ENCODE measurements at places on chromosomes 7 and 10.

- DNase-seq = peak; percentile 52
Measured at GRCh38 chr10:77836299-77836820, 90.2 kb downstream of the DLG5 start.

- no peak for DNase-seq
Measured at GRCh38 chr10:28326516-28327490, 23.9 kb upstream of the MPP7 start.

DNA sequence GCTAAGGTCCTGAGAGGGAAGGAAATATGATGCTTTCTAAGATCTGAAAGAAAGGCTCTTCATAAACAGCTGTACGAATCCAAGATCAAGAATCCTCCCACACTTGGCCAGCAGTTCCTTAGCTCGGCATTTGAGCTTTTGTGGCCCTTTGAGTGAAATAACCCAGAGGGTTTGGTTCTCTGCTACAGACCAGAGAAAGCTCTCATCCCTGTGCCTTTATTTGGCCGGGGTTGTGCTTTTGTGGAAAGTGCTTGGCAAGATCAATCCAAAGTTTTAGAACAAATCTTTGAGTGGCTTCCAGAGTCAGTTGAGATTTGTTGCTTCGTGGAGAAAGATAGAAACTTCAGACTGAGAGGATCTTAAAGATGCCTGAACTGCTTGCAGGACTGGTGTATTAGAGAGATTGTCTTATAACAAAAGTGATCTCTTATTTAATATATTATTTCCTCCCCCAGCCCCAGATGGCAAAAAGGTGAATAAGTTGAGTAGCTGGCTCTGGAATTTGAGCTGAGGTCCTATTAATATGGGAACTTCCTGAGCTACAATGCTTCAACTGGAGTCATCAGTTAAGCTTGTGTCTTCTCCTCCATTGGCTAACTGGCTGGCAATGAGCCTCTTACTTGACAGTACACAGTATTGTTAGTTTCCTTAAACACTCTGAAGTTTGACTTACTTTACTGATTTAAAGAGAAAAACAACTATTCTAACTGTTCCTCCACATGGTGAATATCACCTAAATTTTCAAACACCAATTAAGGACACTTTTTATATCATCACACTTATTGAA lies 687.3 kb downstream of the MAGI2 start:
- DNase-seq = no peak

- no peak for DNase-seq
Measured at GRCh38 chr7:112272921-112273561, 66.5 kb downstream of the ZNF277 start.

GRCh38 chr7:134098072-134098471 lies 29.1 kb upstream of the LRGUK start:
- no peak for DNase-seq

DNA sequence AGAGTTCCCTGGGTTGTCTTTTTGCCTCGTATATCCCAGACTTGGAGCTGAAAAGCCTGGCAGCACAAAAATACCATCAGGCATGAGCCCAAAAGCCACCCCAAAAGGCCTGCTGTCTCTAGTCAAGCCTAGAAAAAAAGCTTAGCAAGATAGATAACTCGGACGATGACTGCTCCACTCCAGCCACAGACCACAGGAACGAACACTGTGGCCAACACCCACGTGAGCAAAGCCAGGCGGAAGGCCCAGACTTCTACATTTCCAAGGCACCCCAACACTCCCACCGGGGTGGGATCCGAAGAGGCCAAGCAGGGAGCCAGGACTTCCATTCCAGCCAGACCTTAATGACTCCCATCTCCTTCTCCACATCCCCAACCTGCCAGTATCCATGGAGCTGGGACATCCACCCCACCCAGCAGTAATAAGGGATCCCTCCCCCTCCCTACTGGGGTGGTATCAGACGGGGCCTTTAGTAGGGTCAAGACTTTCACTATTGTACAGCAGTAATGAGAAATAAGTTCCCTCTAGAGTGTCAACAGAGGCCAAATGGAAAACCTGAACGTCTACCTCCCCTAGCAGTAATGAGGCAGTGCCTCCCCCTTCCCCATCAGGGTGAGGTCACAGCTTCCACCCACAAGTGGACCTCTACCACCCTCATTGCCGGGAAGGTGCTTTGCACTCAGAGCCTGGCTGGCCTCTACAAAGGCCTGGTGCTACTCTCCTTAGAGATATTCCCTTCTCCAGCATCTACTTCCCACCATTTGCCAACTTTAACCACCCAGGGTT lies 23.0 kb downstream of the PRLHR start:
- DNase-seq = no peak

GRCh38 chr7:16365177-16365576 lies 56.2 kb downstream of the CRPPA start:
- no peak for DNase-seq

DNA sequence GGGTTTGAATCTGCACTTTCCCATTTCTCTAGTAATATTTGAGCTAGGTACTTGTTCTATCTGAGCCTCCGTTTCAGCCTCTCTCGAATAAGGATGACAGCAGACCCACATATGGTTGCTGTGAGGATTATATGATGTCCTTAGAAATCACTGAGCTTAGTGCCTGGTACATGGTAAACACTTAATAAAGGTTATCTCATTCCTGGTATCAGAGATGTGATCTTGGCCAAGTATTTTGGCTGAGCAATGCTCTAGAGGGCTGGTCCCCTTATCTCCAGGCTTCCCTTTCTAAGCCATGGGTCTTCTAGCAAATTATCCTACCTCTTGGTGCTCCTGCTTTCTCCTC lies 407 bp upstream of the MKRN1 start:
- DNase-seq = no peak

DNA sequence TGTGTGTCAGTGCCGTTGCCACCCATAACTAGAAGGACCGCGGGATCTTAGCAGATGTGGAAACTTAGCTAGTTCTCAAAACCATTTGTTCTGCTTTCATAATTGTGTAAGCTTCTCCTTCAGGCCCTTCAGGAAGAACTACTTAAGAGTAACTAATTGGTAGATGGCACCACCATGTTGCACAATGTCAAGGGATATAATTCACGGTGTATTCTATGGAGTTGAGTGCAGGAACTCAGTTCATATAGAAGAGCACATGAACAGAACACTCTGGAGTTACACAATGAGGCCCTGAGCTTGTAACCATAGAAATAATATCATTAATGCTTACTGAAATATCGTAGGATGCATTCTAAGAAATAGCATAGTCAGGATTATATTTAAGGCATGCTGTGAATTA lies 126.5 kb upstream of the GAD2 start:
- DNase-seq = no peak

- DNase-seq = no peak
Measured at GRCh38 chr10:105743343-105744056, 1102.4 kb downstream of the SORCS3 start.

GRCh38 chr7:85711894-85712293 lies 525.0 kb upstream of the SEMA3D start:
- no peak for DNase-seq

DNA sequence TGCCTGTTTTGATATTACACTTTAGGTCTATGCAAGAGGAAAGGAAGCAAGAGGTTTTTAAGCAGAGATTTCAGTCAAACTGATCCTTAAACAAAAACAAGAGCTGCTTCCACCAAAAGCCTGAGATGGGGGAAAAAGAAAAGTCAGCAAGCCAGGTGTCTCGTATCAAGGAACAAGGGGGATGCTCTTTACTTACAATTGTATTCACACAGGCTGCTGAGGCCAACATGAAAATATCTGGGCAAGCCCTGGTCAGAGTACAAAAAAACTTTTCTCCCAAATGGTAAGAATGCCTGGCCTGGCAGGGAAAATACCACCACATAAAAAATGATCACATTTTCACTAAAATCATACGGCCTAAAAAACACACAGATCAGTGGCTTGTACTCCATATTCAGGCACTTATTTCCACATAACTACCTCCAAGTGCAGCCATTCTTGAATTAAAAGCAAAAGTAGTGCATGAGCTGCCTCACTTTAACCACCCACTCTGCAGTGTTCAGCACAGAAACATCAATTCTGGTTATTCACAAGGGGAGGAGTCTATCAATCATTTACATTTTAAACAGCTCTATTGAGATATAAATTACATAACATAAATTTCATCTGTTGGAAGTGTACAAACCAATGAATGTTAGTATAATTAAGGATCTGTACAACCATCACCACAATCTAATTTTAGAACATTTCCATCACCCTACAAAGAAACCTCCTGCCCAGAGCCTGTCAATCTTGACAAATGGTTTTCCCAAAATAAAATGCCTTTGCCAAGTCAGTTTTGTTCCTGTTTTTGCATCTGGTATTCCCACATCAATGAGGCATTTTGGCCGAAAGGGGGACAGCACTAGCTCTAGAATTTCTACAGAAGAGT lies 70.2 kb downstream of the GRB10 start:
- no peak for DNase-seq

DNA sequence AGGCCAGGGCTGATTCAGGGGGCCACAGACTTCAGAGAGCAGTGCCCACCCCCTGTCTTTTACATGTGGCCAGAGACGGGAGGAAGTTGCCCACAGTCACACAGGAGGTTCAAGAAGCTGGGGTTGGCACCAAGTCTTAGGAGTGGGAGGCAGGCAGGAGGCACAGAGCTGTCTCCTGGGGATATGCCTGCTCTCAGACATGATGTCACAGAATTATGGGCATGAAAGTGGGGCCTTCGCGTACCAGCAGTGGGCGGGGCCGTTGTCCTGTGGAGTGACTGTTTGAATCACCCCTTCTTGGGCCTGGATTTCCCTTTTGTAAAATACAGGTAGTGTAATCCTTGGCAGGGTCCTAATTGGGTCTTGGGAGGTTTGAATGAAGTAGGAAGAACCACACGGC lies 81.2 kb upstream of the PPIF start:
- no peak for DNase-seq

DNA sequence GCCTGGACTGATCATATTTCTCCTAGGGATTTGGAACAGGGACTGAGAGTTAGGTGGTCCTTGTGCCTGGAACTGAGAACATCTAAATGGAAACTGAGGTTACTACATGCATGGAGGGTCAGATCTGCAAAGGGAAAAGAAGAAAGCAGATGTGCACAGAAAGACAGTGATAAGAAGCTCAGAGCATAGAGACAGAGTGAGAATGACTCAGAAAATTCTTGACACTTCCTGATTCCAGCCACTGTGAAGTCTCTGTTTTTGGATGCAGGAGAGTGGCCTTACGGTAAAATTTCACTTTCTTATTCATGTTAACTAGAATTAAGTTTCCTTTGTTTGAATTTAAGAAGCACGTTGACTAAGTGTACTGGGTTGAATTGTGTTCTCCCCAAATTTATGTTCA lies 241.7 kb downstream of the TMEM26 start:
- no peak for DNase-seq

DNA sequence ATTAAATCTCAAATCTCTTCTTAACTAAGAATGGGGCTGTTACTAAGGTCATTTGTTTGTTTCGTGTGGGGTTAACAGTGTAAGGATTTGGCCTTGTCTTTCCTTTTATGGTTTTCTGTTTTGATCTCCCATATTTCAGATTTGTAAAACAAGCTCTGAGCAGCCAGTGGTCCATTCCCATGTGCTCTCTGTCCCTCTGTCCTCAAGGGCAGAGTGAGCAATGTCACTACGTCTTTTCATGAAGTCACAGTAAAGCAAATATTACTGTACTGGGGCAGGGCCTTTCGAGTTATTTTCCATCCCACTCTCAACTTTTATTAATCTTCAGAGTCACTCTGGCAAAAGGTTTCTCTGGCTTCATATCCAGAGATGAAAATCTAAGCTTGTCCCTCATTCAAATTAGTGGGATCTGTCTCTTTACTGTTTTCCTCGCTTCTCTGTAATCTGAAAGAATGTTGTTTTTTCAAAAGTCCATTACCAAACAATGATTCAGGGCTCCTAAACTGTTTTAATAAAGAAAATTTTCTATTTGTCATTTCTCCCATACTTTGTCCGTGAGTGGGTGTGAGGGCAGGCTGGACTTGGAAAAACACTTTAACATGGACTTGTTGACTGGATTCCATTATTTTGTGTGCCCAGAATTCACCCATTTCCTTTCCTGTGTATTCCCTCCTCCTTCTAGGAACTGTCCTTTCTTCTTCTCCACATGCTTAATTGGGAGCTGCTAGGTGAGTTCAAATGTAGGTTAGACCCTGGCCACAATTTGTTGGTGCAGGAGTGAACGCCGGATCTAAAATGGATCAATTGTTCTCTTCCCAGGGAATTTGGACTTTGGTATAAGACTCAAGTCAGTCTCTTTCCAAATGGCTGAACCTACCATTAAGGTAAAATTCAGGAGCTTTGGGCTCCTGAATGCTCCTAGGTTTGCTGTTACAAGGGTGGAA lies 42.1 kb upstream of the NAMPT start:
- no peak for DNase-seq

- DNase-seq = no peak
Measured at GRCh38 chr7:149882248-149883047, 8.7 kb downstream of the ATP6V0E2 start.

GRCh38 chr7:102819151-102819550 lies 70.4 kb downstream of the FAM185A start:
- DNase-seq = no peak
